ENCODE measurements at places on chromosomes 2 and 18.

DNA sequence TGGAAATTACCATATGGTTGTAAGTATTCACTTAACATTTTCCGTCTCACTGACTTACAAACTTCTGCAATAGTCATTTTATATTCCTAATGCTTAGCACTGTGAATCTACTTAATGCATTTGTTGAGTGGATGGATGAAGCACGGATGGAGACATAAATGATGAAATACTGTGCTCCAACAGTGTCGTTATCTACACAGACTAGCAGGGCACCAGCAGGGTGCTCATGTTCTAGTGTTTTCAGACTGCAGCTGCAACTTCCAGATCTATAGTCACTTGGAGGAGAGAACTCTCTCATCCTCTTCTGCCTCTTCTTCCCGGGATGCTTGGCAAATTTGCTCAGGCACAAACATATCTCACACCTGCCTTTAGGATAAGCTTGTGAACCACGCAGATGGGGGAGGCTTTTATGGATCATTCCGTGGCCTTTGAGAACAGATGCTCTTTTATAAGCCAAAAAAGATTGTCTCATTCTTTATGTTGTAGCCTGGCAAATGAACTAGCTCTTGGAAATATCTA is 797.7 kb downstream of the MBD2 start:
- DNase-seq, result no peak

- no peak for DNase-seq
Measured at GRCh38 chr2:216119986-216120385, 10.8 kb downstream of the XRCC5 start.

DNA sequence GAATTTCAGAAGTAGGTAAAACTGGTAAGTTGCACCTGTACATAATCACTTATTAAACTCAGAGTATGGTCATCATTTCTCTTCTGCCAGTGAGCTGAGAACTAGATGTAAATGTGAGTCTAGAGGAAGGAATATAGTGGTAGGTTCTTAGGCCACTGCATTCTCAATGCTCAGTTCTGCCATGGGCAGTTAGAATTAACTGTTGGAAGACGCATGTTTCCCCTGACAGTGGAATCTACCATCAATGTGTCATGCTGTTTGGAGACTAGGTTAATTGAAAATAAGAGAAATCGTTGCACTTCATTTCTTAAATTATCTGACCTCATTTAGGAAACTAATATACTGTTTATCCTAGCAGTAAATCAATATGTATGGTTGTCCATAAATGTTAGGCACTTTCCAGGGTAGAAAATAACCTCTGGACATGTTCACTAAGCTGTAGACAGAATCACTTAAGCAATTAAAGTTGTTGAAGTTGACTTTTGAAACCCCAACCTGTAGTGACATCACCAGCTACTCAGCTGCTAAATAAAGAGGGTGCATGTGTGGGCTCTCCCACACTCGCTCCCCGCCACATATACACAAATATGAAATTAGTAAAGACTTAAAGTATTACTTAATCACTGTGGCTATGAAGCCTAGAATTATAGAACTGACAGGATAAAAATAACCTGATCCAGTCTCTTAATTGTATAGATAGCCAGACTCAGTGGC is 91.5 kb upstream of the NOSTRIN start:
- DNase-seq, result no peak

DNA sequence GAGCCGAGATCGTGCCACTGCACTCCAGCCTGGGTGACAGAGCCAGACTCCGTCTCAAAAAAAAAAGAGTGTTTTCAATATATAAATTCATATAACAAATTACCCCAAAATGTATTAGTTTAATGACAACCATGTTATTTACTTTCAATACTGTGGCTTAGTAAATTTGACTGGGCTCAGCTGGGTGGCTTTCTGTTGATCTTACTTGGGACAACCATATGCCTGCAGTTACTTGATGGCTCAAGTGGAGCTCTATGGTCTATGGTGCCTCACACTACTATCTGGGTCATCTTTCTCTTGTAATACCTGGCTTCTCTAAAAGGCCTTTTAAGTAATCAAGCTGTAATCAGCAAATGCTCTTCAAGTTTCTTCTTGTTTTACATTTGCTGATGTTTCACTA is 341.5 kb upstream of the SPHKAP start:
- no peak for DNase-seq

- DNase-seq, result peak; percentile 51
Measured at GRCh38 chr18:74734013-74734444, 136.4 kb downstream of the ZNF407 start.

- no peak for DNase-seq
Measured at GRCh38 chr18:24632158-24632988, 171.9 kb downstream of the HRH4 start.

- DNase-seq, result no peak
Measured at GRCh38 chr2:101969723-101970122, 22.0 kb upstream of the IL1R2 start.

DNA sequence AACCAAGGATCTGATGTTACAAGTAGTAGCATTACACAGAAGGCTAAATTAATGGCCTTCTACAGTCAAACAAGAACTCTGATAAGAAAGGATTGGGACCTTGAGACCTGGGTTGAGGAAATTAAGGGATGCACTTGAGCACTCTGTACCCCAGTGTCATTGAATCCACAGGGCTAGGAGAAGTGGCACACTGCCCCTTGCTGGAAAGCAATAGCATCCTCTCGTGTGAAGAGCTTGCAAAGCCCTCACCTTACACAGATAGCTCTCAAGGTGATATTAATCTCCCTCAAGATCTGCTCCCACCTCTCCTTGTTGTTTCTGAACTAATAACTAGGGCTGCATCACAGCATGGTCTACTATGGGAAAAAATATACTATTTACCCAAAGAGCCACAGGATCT is 26.5 kb upstream of the CHST9 start:
- DNase-seq, result no peak

DNA sequence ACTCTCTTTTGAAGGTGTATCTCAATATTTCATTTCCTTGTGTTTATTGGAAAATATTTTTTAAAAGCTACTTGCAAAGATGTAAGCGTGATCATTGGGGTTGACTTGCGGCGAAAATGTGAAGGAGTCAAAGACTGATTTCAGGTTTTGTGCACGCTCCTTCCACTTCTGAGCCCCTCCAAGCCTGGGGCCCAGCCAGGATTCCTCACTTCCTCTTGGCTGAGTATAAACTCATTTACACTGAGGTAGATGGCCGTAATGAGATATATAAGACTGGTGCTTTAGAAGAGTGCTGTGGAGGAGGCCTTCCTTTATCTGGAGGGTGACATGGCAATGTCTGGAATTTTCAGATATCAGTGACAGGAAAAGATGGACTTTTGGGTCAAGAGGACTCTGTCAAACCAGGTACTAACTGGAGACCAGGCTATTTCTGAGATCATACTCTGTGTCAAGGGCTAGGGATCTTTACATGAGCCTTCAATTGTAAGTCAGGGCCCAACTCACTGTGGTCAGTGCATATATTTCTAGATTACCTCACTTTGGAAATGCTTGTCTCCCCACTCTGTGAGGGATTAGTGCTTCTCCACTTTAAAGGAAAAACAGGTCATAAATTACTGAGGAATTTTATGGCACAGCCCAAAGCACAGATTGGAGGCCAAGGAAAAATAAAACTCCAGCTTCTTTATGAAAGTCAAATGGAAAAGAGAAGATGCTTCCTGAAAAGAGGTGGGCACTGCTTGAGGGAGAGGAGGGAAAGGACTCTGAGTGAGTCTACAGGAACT is 22.8 kb downstream of the PRKCE start:
- DNase-seq, result no peak

DNA sequence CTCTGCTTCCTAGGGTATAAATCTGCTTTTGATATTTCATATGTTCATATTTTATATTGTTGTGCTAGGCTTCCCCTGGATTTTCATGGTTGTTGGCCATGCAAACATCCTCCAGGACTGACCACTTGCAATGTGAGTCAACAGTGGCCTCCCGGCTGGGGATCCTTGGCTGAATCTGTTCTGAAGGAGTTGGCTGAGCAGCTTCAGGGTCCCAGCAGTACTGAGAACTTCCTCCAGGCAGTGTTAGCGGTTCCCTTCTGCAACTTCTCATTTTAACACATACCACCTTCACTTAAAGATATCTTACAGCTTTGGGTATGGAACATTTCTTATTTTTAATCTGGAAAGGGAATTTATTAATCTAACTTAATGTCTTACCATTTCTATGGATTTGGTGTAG is 122.1 kb downstream of the DTNB start:
- no peak for DNase-seq

- no peak for DNase-seq
Measured at GRCh38 chr18:250685-251084, 17.2 kb downstream of the THOC1 start.

DNA sequence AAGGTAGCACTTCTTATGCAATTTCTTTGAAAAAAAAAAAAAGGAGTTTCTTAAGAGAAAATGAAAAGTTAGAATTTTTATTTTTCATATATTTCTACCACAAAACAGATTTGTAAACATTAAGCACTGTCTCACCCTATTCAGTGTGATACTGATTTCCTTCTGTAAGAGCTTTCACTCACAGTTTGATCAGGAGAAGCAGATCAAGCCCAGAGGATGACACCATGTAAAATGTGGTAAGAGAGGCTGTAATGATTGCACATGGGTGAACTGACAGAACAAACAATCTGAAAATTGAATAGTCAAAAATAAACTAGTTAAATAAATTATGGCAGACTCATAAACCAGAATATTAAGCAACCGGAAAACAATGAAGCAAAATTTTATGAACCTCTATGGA is 54.5 kb downstream of the MEMO1 start:
- DNase-seq, result no peak

GRCh38 chr2:124025171-124025580 is at the start of gene CNTNAP5:
Gene CNTNAP5, plus strand, starts transcription at chr2:124025287. Its CDS starts 364 bp downstream, at chr2:124025651.
- peak; percentile 46 for DNase-seq

GRCh38 chr2:196977507-196977906 is 51.0 kb upstream of the PGAP1 start:
- DNase-seq, result no peak

DNA sequence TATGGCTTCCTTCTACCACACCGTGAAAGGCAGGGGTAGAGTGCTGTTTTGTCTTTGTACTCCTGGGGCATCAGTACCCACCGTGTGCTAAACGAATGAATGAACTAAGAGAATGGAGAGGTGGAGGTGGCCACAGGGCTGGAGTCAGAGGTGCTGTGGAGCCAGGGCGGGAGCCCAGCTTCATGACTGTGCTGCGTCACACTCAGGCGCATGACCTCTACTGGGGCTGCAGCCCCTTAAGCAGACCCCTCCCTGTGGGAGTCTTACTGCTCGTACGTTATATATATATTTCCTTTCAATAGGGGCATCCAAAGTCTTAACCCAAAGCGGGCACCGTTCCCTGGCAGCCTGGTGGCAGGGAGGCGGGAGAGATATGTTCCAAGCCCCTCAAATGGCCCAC is 18.0 kb upstream of the LBH start:
- DNase-seq, result no peak

DNA sequence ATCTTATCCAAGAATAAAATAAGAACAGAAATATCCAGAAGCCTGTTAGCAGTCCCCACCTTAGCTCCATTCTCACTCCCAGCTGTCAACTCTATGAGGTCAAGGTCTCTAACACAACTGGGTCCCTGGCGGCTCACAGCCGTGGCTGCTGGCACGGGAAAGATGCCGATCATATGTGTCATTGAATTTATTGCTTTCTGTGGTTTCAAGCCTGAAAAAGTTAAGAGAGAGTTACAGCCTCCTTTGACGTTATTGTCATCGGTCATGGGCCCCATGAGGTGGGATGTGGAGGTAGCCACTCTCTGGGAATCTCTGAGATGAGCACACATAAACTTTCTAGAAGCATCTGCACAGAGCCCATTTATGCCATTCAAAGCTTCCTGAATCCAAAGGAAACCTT is 28.7 kb upstream of the CABLES1 start:
- DNase-seq, result no peak

DNA sequence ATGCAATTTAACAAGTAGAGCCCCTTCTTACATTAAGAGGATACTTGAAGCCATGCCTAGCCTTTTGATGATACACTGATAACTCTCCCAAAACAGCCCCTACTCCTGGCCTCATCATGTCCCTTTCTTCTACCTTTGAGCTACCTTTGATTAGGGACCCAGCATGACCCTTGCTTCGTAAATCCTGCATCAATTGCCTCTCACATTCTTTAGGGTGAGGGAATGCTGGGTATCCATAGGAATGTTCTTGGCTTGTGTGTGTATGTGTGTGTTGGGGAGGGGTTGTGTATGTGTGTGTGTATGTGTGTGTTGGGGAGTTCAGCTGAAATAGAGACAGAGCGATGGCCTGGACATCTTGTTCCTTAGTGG is 5.3 kb upstream of the KRCC1 start:
- no peak for DNase-seq

- DNase-seq, result no peak
Measured at GRCh38 chr18:25140962-25141308, 211.0 kb downstream of the ZNF521 start.

DNA sequence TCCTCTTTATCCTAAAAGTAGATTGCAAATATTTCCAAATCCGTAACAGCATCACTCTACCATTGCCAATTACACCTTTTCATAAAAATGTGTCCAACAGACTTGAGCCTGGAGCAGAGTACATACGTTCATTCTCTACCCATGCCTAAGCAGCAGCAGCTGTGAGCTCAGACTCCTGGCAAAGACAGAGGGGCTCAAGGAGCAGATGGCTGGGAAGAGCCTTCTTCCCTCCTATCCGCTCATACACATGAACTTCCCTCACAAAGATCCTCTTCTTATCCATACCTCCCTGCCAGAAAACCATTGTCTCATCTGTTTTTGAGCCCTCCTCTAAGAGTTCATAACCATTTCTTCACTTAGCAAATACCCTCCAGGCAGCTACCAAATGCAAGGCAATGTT is 164.3 kb upstream of the ARL4C start:
- DNase-seq, result no peak

DNA sequence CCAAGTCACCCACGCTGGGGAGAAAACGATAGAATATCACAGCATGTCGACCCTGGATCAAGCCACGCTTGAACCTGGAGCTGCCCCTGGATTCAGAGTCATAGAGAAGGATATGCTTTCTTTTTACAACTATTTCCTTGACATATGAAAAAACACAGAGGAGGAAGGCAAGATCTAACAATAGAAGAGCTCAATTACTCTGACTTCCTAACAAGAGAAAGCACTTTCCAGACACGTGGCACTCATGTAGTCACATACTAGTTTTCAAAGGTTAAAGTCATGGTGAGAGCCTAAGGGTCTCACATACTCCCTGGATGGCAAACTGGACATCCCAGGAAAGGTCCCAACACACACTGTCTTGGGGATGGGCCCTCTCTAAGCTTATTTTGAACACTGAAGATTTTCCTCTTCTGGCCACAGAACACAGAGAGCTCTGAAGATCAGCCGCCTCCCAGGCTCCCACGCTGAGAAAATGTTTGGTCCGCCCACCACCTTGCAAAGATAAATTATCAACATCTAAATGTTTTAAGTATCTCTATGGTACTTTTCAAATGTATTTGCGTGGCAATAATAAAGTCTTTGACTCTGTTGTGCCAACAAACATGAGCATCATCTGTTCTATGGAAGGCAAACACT is 4.9 kb downstream of the PXDN start:
- no peak for DNase-seq

- no peak for DNase-seq
Measured at GRCh38 chr2:143451642-143452281, 322.5 kb downstream of the ARHGAP15 start.

Data from left lobe of liver (tissue), 2 donors.